ENCODE measurements at places on chromosomes 12 and 14. TPM values are rescaled to one million over a fixed set of nuclear protein-coding genes. Genes with fewer than 3 reads are reported as not detected.

The TC2N gene
- 132 TPM for total RNA-seq

The RASSF9 gene
- total RNA-seq = not detected

DNA sequence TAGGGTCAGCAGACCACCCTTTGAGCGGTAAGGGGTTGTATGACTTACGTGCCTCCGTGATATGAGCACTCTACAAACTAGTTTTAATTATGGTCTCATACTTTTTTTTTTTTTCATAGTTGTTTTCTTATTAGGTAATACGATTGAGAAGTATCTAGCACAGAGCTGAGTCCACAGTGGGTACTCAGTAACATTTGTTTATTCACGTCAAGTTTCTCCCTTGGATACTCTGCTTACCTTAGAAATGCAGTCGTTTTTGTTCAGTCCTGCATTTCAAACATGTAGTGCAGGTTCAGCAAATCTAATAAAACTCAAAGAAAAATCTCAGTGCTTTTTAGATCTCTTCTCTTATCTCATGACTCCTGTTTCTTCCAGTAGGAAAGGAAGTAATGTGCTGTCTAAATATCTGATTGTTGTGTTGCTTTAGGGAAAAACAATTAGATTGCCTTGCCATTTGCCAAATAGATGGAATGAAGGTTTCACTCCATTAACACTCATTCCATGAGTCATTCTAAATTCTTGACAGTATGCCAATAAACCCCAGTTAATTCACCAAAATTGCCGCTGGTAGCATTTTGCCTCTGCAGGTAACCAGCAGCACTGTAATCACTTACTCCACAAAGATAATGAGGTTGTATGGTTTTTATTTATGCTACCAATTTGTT, 118.9 kb downstream of the PTCSC3 start:
- DNase-seq = no peak

DNA sequence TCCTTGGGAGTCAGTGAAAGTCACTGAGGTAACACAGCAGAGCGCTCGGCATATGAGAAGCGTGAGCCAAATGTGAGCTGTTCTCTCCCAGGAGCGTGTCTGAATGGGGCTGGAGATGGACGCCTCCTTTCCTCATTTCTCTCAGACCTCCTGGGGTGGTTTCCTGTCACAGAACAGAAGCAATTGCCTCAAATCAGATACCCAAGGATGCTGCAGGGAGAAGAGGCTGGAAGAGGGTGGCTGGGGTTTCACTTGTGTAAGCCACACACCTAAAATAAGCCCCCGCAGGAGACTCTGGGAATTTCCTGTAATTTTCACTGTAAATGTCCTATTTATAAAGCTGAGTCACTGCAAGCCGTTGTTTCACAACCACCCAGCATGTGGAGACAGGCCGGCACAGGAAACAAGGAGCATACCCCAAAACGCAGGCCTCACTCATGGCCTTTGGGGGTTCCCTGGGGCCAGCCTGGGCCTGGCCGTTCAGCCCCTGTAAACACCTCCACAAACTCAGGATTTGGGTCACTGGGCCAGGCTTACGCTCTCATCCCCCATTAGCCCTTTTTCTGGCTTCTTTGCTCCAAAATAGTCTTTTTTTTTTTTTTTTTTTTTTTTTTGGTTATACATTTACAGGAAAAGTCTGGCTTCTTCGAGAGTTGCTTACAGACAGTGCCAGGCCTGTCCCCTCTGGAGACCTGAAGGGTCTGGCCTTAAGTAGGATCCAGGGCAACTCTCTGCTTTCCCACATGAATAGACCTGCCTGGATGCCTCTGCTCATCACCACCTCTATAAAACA, 55.3 kb downstream of the VCPKMT start:
- DNase-seq = peak; percentile 61

GRCh38 chr12:21526053-21526452, at the start of gene SPX:
SPX (plus strand) TSS chr12:21526296; CDS start chr12:21526473, 177 bp downstream.
- DNase-seq = no peak

The CLEC6A gene
- total RNA-seq = not detected

The LRRK2 gene
- total RNA-seq = 0.33 TPM

DNA sequence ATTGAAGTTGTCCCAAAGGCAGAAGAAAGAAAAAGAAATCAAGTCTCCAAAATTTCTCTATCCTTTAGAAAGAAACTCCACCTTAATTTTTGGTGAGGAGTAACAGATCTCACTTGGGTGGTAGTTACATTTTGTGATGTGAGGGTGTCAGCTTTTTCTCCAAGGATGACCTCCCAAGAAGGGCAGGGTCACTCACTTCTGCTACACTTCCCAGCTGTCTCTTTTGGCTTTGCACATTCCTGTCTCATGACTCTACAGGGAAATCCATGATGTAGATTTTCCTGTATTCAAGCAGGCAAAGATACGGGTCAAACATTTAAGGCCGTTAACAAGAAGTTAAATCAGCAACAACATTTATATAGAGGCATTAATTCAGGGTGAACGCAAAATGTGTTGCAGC, 1016.4 kb downstream of the NRXN3 start:
- no peak for DNase-seq

DNA sequence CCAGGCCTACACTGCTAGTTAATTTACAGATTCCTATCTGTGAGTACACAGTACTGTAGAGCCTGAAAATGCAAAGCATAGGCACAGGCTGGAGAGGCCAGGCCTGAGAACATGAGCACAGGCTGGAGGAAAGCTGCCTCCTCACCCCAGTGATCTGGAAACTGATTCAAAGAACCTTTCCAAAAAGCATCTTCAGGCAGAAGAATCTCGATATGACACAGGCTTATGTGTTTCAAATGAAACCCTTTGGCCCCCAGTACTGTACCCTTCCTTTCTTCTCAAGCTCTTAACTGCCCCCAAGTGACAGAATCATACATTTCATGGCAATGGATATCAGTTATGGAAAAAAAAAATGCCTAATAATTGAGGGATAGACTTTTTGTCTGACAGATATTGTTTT, 122.0 kb downstream of the KCNC2 start:
- DNase-seq = no peak

The RNASE7 gene
- total RNA-seq = not detected

- DNase-seq = no peak
Observed at GRCh38 chr14:90837355-90837754, 21.1 kb upstream of the TTC7B start.

The CCDC177 gene
- not detected for total RNA-seq

DNA sequence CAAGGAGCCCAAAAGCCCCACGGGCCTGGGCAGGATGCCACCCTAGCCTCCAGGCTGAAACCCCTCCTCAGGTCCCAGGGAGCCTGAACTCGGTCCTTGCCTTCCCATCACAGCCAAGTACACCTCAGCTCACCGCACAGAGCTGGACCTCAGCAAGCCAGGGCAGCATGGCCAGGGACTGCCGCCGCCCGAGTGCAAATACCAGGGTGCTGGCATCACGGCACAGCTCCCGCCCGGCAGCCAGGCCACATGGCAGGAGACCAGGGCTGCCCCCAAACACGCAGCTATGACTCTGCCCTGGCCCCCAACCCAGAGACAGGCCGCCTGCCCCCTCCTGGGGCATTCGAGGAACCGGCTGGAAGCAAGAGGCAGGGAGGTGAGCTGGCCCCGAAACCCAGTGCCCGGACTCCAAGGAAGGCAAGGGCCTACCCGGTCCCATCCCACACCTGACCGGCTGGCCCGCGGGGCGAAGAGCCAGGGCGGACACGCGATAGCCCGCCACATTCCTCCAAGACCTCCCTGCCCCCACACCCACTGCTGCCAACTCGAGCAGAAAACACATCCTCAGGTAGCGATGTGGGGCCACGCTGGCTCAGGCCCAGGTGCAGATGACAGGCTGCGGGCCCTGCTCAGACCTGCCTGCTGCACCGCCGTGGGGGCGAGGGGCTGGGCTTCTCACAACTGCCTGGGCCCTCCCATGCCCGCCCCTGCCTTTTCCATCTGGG, 2.7 kb downstream of the JAG2 start:
- no peak for DNase-seq

- DNase-seq = no peak
Observed at GRCh38 chr12:44859998-44860689, 16.0 kb downstream of the NELL2 start.

GRCh38 chr12:47560415-47560814, 145.4 kb downstream of the RPAP3 start:
- no peak for DNase-seq

- no peak for DNase-seq
Observed at GRCh38 chr12:50287271-50287670, 4.0 kb upstream of the LIMA1 start.

The OASL gene
- total RNA-seq = 34.5 TPM

Data from CD8-positive, alpha-beta T cell (primary cell).